Islet precursor cell (in vitro differentiated cells): ENCODE measurements at places on chromosomes 5 and 9.

GRCh38 chr5:7000310-7000709 lies 287.1 kb downstream of the TENT4A start:
- DNase-seq: no peak

GRCh38 chr5:170503990-170504596 lies at the start of gene KCNIP1:
KCNIP1 (plus strand) TSS chr5:170504020.
- DNase-seq: peak; percentile 83

DNA sequence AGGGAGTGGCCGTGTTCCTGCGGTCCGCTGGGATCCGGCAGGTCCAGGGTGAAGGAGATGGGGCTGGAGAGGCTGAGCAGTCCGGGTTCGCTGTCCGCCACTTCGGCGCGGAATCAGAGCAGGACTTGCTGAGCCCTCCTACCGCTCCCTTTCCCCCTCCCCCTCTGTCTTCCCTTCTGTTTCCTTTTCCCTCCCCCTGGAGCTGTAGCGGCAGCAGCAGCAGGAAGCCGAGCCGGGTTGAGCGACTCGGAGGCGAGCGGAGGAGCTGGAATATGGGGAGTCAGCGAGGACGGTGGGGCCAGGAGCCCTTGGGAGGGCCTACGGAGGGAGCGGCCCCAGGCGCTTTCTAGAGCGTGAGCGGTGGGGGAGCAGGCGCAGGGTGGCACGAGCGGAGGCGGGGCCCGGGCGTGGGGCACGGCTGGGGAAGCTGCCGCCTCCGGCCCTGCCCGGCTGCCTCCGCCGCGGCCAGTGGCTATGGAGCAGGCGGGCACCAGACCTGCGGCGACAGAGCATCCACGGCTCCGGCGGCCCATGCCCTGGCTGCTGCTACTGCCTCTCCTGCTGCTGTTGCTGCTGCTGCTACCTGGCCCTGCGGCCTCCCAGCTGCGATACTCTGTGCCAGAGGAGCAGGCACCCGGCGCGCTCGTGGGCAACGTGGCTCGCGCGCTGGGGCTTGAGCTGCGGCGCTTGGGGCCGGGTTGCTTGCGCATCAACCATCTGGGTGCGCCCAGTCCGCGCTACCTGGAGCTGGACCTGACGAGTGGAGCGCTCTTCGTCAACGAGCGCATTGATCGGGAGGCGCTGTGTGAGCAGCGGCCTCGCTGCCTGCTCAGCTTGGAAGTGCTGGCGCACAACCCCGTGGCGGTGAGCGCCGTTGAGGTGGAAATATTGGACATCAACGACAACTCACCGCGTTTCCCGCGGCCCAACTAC lies at the start of gene PCDHAC2:
TSS of gene PCDHAC2 (plus strand) at position 184 of the 933 bp plus-strand sequence. CDS start at position 475, 291 bp downstream.
- DNase-seq: peak; percentile 91

- DNase-seq: no peak
Observed at GRCh38 chr9:120532891-120533290, 47.1 kb downstream of the CDK5RAP2 start.

DNA sequence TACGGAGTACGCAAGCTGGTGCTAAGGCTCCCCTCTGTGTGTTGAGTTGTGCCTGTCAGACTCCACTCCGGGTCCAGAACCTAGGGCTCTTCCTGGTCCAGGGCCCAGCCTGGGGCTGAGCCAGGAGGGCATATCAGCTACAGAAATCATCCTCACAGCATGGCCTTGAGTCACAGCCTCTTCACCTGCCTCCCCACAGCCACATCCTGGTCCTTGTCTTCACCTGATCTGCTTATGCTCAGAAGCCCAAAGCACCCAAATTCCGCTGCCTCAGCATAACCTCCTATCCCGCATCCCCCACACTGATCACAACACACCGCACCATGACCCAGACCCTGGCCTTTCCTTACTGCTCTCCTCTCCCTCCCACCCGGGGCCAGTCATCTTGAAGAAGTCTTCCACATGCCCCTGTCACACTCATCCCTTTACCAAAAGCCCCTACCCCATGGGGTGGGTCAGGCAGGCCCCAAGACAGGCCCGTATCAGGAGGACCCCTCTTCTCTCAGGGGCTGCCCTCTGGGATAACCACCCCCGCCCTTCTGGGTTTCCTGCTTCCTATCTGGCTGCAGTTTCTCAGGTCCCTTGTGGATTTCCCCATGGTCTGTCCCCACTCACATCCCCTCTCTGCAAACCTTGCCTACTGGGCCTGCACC lies 1.3 kb upstream of the IL3 start:
- peak; percentile 45 for DNase-seq

DNA sequence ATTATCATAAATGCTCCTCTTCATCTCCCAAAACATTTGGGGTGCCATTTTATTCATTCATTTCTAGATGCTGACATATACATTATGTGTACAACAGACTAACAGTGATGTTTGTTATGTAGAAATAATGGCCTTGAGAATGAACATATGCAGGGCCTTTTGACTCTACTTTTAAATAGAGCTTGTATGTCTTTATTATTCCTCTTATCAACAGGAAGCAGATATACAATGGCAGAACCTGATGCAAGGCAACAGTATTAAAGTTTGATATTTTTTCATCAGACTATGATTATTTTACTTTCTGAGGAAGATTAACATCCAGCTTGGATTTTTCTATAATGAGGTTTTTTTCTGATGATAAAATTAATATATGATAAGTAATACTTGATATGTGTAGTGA lies 44.1 kb downstream of the SNX18 start:
- DNase-seq: no peak

DNA sequence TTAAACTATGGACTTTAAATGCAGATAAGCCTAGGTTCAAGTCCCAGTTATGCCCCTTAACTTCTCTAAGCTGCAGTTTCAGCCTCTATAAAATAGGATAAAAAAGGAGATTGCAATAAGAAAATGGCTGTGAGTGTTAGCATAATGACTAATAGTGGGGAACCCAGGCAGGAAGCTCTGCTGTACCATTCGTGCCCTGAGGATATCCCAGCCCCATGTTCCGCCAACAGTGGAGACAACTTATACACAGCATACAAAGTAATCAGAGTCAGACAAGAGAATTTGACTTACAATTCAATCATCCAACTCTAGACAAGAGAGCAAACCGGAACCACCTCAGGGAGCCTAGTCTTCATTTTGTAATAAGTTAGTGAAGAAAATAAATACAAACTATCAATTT lies 141.5 kb upstream of the FSTL4 start:
- peak; percentile 22 for DNase-seq

- peak; percentile 69 for DNase-seq
Observed at GRCh38 chr5:13740471-13740870, 204.0 kb downstream of the DNAH5 start.

- peak; percentile 67 for DNase-seq
Observed at GRCh38 chr9:136228107-136228875, 17.3 kb downstream of the QSOX2 start.

DNA sequence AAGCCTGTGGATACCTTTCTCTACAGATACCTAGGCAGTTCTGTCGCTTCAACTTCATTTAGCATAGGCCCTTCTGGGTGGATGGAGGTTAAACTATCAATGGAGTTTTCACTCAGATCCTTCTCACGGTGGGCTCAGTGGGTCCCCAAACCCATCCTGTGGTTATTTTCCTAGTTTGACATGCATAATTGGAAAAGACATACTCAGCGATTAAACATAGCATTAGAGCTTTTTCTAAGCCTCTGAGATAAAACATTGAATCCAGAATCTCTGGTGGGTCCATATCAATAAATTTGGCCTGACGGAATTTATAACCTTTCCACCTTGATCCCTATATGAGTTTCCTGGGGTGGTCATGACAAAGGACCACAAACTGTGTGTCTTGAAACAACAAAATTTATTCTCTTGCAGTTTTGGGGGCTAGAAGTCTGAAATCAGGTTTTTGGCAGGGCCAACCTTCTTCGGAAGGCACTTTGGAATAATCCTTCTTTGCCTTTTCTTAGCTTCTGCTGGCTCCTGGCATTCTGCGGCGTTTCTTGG lies 1.7 kb upstream of the OTULIN start:
- DNase-seq: no peak

DNA sequence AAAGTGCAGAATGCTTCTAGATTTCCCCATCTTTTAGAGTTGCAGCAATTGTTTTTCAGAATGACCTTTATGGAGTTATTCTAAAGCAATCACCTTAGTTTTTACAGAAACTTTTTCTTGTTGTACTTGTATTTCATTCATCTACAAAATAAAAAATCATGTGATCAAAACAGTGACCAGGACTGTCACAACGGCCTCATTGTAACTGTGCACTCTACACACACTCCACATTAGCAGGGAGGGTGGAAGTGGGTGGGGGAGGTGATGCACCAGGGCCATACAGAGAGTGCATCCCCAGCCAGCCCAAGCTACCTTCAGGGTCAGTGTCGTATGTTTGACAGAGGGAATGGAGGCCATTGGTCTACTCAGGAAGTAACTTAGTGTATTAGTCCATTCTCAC lies 26.9 kb downstream of the EGFLAM start:
- no peak for DNase-seq

DNA sequence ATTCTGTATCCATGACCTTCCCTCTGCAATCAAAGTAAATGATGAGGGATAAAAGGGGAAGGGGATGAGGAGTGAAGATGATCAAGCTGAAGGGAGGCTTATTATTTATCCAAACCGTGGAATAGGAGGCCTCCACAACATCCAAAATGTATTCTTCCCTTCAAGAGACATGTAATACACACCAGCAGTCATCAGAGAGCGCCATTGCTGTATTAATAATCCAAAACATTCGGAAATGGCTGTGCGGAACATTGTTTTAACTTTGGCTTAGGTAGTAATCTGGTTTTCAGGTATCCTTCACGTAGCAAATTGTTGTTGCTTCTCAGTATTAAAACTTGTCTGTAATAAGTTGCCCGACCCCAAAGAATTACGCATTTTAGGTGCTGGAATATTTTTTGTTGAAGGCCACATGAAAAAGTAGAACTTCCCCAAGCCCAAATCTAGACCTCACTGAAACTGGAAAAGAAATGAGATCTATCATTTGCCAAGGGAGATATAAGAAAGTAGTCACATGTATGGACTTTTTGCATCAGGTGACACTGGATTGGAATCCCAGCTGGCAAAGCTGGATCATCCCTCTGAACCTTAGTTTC lies 2.6 kb upstream of the BOD1 start:
- DNase-seq: no peak

DNA sequence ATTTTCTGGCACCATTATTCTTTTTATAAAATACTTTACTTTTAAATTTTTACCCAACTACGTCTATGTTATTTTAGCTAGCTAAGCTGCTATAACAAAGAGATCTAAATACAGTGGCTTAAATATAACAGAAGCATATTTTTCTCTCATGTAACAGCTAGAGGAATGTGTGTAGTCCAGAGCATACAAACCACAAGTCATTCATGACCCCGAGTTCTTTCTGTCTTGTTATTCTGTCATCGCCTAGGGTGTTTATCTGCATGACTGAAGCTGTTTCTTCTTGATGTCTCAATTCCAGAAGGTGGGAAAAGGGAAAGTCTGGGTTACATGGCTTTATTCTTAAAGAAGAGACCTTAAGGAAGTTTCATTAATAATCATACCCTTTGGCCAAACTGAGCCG lies 136.9 kb upstream of the RFX3 start:
- DNase-seq: no peak

GRCh38 chr5:11904265-11904906 lies at the start of gene CTNND2:
CTNND2 (minus strand) TSS chr5:11904446; CDS start chr5:11903853, 593 bp downstream.
- peak; percentile 92 for DNase-seq

- no peak for DNase-seq
Observed at GRCh38 chr5:8851101-8851500, 694.8 kb downstream of the SEMA5A start.

- DNase-seq: no peak
Observed at GRCh38 chr5:39146831-39147540, 72.4 kb downstream of the FYB1 start.

GRCh38 chr5:18281947-18282581 lies 647.8 kb downstream of the TAF11L14 start:
- no peak for DNase-seq

DNA sequence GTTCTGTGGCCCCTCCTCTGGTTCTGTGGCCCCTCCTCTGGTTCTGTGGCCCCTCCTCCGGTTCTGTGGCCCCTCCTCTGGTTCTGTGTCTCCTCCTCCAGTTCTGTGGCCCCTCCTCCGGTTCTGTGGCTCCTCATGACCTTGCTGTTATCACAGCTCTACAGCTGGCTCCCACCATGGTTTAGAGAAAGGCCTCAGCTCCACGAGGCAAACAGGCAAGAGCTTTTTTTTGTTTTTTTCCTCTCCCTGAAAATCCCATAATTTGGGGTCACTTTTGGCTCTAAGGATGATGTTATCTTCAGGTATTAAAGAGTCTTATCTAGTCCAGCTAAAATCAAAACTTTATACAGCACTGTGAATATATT lies 31.8 kb downstream of the C5orf15 start:
- peak; percentile 37 for DNase-seq

DNA sequence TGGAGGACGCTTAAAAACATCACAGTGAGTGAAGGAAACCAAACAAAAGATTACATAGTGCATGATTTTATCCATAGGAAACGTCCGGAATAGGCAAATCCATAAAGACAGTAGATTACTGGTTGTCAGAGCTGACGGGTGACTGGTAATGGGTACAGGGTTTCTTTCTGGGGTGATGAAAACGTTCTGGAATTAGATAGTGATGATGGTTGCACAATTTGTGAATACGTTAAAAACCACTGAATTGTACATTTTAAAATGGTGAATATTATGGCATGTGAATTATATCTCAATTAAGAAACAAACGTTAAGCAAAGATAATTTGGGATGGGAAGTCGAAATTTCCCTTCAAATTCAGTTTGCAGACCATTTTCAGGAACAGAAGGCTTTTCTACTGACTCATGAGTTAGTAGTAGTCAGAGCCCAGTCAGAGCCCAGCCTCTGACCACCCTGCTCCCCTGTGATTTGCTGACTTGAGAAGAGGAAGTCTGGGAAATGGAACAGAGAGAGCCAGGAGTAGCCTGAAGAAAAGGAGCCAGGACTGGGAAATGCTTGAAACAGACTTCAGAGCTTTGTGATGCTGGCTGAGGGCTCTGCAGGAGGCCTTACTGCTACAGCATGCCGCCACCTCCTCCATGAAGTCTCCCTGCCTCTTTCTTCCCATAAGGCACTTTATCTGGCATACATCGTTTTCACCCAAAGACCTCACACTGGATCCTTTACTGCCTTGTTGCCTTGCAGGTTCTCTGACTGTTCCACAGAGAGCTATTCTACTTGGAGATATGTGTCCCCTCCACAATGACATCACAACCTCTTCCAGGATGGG lies 46.4 kb upstream of the CTNNA1 start:
- peak; percentile 90 for DNase-seq

DNA sequence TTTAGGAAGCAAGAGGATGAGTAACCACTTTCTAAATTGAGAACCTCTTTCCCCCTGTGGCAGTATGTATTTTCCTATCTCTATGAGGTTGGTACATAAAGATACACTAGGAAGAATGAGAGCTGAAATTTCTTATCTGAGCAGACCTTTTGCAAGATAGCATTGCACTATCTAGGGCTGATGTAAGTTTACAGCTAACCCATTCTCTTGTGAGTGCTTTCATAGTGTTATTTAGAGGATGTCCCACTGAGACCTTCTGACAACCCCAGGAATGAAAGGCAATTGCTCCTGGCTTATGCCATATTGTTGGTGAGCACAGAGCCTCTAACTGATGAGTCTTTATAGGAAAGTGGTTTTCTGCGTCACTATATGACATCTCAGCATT lies 1209.3 kb upstream of the CDH6 start:
- no peak for DNase-seq

- no peak for DNase-seq
Observed at GRCh38 chr9:96056226-96056625, 180.7 kb downstream of the ERCC6L2 start.

- DNase-seq: peak; percentile 74
Observed at GRCh38 chr5:149581192-149581861, at the start of gene ARHGEF37. ARHGEF37 (plus strand) TSS chr5:149581498; CDS start chr5:149597770, 16,272 bp downstream.

- no peak for DNase-seq
Observed at GRCh38 chr5:115549154-115549553, 4.6 kb upstream of the FEM1C start.
